ENCODE measurements at places on chromosomes 12 and 14.

DNA sequence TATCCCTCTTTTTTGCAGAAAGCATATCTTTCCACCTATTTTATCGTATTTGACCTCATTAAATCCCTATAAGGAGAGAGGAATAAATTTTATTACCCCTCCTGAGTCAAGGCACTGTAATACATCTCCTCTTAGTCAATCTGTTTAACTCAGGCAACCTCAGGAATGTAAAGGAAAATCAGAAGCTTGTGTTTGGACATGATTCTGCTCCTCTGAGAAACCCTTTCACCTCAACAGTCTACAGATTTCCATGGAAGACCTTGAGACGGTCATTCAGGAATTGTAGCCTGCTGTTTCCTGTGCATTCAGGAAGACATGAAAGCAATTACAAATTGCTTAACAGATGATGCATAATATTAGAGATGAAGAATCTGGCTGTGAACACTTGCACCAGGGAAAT, 360.8 kb downstream of the PAWR start:
- DNase-seq: no peak

DNA sequence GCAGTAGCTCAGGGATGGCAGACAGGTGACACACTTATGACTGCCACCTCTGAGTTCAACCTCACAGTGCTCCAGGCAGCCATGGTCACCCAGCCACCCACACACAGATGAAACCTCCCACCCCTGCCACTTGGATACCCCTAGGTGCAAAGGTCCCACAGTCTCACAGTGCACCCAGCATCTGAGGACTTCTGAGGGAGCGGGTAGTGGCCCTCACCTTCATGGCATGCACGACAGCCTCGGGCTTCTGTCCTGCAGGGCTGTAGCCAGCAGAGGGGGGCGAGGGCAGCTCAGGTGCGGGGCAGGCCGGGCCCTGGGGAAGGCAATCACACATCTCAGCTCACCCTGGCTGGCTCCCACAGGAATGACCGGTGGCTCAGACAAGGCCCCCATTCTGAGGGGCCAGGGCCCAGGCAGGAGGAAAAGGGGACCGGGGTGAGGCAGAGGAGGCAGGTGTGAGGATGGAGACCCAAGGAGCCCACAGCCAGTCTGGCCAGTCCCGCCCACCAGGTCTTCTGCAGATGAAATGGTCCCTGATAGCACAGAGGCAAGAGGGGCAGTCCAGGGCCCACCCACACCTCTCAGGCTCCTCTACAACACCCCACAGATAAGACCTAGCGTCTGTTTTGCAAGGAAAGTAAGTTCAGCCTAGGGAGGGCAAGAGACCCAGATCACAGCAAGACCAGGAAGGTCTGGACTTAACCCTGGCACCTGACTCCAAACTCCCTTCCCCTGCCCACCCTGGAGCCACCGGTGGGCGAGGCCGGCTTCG, 35.8 kb downstream of the CCNK start:
- no peak for DNase-seq

DNA sequence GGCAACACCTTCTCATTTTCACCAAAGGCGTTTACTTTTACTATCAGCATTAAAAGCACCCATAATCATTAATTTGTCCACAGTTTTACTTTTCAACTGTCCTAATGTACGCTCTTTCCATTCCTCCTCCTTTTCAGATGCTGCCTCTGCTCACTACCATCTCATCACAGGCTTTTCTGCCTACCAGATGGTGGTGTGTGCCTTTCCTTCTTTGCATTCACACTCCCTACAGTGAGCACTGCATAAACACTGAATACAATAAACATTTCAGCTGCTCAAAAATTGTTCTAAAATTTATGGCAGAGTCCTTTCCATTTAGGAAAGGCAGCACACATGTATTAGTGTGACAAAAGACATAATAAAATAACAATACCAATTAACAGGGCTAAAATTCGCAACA, 435.7 kb downstream of the GXYLT1 start:
- no peak for DNase-seq

- DNase-seq: no peak
These were observed 61.7 kb downstream of the FBXO34 start for GRCh38 chr14:55332654-55333570.

GRCh38 chr12:131067981-131068851, 114.5 kb downstream of the ADGRD1 start:
- DNase-seq: no peak

- DNase-seq: no peak
These were observed 122.6 kb downstream of the ESRRB start for GRCh38 chr14:76498463-76498935.

DNA sequence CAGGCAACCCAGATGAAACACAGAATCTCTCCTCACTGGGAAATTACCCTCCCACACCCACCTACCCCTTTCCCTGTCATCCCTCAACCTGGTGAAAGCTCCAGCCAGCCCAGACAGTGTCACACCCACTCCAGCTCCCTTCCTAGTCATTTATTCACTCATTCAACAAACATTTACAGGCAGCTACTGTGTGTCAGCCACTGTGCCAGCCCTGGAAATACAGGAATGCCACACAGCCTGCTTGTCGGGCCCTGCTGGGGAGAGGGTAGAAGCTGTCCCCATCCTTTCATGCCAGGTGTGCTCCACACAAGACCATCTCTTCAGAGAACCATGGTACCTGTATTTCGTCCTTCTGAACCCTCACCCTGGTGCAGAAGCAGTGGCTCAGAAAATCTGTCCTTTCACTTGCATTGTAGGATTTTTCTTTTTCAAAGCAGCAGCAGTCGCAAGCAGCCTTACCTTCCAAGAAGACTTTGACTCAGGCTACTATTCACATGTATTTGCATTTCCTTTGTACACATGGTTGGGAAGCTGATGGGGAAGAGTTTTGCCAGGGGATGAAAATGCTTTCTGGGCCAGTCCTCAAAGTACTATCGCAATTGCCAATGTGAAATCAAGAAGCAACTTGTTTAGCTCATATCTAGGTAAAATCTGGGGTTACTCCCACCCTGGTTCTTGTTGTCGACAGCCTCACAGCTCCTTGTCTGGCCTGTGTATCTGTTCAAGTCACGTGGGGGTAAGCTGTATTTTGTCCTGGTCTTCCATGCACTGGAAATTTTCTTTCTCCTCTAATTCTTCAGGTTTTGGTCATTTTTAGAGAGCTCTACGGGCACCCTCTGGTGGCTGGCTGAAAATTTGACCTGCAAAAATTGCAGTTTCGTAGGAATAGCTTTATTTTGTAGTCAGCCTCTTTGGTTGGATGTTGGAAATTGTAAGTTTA, 147.4 kb upstream of the EGLN3 start:
- no peak for DNase-seq

GRCh38 chr14:57657487-57657886, 163.8 kb upstream of the CCDC198 start:
- DNase-seq: no peak

DNA sequence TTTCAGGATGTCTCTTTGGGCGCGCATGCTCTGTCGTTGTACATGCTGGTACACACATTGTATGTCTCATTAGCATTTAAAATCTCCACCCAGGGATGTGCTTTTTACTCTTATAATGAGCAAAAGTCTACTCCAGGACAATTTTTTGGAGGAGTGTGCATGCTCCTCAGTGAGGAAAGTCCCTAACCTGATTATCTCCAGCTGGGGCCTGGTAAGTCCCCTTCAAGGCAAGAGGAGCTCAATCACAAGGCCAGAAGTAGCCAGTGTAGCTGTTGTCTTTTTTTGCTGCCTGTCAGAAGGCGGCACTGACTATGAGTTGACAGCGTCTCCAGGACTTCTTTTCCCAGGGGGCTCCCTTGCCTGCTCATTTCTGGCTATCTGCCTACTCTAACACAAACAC, 218.3 kb upstream of the CNTN1 start:
- no peak for DNase-seq

GRCh38 chr12:92436856-92437255, 265.9 kb upstream of the PLEKHG7 start:
- DNase-seq: no peak

DNA sequence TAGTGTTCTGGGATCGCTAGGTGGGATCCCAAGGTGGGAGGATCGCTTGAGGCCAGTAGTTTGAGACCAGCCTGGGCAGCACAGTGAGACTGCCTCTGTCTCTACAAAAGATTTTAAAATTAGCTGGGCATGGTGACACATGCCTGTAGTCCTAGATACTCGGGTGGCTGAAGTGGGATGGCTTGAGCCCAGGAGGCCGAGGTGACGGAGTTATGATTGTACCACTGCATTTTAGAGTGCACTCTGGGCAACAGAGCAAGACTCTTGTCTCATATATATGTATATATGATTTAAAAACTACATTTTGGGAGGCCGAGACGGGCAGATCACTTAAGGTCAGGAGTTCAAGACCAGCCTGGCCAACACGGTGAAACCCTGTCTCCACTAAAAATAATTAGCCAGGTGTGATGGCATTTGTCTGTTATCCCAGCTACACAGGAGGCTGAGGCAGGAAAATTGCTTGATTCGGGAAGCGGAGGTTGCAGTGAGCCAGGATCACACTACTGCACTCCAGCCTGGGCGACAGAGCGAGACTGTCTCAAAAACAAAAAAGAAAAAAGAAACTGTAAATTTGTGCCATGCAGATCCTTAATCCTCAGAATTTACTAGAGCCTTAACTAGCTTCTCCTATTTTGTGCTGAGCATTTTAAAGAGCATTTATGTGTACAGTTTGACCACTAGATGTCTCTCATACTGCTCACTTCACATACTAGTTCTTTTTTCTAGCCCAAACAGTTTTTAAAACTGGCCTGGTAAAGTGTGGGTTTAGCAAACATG, 114.8 kb downstream of the MON2 start:
- no peak for DNase-seq

GRCh38 chr12:49598527-49598926, 6.9 kb downstream of the FAM186B start:
- DNase-seq: no peak

DNA sequence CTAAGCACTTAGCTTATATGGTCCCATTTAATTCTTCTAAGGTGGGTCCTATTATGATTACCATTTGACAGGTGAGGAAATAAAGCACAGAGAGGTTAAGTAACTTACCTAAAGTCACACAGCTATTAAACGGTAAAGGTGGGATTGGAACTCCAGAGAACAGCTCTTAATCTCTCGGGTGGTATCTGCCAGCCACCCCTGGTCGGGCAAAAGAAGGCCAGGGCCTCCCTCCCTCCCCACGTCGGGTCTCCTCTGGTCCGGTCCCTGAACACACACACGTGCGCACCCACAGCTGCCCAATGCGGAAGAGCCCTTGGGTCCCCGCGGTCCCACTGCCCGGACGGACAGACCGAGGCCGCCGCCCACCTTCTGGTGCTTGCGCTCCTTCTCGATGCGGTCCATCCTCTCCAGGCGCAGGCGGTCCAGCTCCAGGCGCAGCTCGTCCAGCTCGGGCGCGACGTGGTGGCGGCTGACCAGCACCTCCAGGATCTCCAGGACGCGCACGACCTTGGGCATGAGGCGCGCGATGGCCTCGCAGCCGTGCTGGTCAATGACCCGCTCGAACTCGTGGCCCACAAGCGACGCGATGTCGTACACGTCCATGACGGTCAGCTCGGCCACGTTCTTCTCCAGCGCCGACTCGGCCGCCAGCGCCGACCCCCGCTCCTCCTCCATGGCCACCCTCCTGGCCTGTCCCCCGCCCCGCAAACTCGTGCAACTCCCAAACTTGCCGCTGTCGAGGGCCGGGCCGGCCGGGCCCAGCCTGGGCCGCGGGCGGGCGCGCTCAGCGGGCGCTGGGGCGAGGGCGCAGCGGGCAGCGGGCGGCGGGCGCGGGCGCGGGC, 490 bp downstream of the RILPL1 start:
- DNase-seq: no peak

DNA sequence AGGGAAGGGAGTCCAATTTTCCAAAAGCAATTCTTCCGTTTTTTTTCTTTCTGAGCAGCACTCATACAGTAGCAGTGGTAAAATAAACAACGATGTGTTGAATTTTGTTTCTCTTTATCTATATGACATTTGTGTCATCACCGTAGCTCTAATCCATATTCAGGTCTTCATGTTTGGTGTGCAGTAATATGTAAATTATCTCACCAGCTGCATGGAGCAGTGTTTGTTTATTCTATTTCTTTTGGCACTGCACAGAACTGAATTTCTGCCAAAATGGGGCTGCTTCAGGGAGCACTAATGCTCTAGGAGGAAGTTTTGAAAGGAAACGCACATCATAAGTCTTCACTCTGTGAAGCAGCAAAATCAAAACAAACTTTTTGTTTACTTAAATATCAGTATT, 130.0 kb upstream of the NPAS3 start:
- no peak for DNase-seq

- DNase-seq: no peak
These were observed 170.7 kb downstream of the PPFIA2 start for GRCh38 chr12:81588235-81589008.

- DNase-seq: peak; percentile 11
These were observed 199.5 kb upstream of the SFSWAP start for GRCh38 chr12:131511391-131511802.

DNA sequence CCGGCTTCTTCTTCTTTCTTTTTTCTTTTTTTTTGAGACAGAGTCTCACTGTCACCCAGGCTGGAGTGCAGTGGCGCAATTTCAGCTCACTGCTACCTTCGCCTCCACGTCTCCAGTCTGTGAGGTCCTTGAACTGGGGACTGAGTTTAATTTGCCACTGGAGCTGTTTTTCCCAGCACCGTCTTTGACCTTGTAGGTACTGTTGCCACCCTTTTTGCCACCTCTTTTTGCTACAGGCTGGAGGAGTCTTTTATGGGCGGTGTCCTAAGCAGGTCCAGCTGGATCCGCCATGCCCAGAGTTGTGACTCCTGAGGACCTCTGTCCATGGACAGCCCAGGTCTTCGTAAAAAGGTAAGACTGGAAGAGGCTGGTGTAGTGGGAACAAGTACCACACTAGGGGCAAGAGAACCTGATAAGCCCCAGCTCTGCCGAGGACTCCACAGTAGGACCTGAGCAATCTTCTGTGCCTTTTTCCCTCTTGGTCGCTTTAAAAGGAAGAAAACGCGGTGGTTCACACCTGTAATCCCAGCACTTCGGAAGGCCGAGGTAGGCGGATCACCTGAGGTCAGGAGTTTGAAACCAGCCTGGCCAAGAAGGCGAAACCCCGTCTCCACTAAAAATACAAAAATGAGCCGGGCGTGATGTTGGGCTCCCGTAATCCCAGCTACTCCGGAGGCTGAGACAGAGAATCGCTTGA, 946 bp downstream of the RNU4-2 start:
- DNase-seq: no peak

- DNase-seq: no peak
These were observed 27.8 kb downstream of the EID3 start for GRCh38 chr12:104331376-104331775.

All from activated naive CD4-positive, alpha-beta T cell (primary cell).